ENCODE measurements at places on chromosomes 1 and 21.

DNA sequence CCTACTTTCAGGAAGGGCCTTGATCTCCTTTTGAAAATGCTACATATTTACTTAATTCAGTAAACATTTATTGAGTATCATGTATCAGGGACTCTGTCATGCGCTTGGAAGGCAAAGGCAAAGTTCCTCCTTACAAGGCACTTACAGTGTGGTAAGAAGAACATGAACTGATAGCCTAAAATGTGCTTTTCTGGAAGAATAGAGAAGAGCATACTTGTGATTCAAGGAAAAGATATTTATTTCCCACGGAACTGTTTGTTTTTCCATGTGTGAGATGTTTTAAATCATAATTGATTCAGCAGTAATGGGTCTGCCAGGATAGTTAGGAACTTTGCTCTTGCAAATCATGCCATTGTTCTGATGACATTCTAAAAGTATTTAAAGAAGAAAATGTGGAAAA lies 110.1 kb upstream of the ZNHIT6 start:
- DNase-seq, result no peak

GRCh38 chr1:22959545-22960360 lies 12.9 kb downstream of the LACTBL1 start:
- DNase-seq, result no peak

- DNase-seq, result no peak
These were observed 13.9 kb upstream of the XPR1 start for GRCh38 chr1:180617774-180618395.

GRCh38 chr1:70840260-70840953 lies 207.2 kb downstream of the PTGER3 start:
- DNase-seq, result no peak

DNA sequence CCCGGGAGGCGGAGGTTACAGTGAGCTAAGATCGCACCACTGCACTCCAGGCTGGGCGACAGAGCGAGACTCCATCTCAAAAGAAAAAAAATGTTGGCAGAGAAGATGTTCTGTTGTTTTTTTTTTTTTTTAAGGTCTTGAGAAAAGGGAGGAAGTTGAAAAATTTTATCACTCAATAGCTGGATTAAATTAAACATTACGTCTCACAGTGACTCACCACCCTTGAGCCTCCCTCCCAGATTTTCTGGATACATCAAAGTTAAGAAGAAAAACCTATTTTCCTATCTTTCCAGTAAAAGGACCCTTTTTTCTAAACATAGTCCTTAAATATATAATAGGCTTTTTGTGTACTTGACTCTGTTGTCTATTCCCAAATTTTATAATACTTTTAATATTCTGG lies 35.5 kb downstream of the IFNAR1 start:
- DNase-seq, result no peak

DNA sequence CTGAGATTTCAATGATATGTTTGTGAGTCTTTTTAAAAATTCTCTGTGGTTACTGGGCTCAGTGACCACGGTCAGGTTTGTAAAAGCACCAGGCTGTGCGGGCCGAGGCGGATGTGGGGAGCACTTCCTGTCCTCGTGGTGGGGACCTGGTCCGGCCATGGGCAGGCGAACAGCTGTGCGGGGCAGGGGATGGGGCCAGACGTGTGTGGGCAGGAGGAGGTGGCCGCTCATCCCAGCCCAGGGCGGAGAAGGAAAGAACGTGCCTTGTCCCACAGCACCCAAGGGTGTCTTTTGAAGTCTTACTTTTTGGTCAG lies 5.2 kb upstream of the OXCT2 start:
- DNase-seq, result no peak

- no peak for DNase-seq
These were observed 93.9 kb downstream of the ST3GAL3 start for GRCh38 chr1:43801203-43801602.

DNA sequence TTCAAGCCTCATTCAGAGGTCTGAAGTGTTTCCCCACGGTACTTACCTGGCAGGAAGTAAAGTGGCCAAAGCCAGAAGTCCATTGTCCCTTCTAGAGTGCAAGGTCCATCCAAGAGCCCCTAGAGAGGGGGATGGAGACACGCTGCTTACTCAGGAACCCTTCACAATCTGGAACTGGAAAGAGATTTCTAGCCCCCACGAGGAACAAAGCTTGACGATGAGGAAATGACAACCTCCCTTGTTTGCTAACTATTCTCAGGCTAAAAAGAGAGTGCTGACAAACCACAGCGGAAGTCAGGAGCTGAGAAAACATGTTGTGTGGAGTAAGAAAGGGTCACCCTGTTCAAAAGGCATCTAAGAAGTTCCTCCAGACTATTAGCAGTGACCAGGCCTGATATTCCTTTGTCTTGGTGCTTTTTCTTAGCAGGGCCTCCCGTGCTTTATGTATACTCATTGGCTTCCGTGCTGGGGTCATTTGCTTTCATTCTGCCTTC lies at the start of gene FCMR:
TSS of gene FCMR (minus strand) at position 170 of the 494 bp plus-strand sequence. CDS start at position 83, 87 bp downstream.
- DNase-seq, result no peak

- no peak for DNase-seq
These were observed 14.2 kb upstream of the HSD3B1 start for GRCh38 chr1:119492763-119493162.

- DNase-seq, result no peak
These were observed 64.0 kb downstream of the KIF21B start for GRCh38 chr1:200959411-200959921.

DNA sequence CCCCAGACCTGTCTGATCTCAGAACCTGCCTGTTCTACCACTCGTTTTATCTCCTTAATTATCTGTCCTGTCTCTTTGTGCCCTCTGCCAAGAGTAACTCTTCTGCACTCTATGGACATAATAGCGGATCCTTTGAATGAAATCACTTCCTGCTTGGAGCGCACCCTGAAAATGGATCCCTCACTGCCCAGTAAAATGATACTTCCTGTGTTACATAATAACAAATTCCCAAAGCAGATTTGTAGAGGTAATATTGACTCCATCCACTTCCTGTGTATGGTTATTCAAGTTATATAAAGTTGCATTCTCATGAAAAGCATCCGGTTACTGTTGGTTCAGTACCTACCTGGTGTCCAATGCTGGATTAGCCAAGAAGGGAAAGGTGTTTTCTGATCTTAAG lies 246.0 kb downstream of the TRABD2B start:
- DNase-seq, result no peak

- DNase-seq, result no peak
These were observed 7.1 kb downstream of the CHRNB2 start for GRCh38 chr1:154574716-154575115.

- DNase-seq, result no peak
These were observed 61.1 kb downstream of the TOMM20 start for GRCh38 chr1:235067396-235068157.

Data from left forelimb (tissue), 1 donor.